ENCODE measurements at places on chromosomes 12 and 14.

GRCh38 chr12:108730365-108731104 lies 783 bp downstream of the CORO1C start:
- peak; percentile 21 for DNase-seq

GRCh38 chr12:132513070-132513398 lies 23.1 kb downstream of the FBRSL1 start:
- no peak for DNase-seq

- DNase-seq = no peak
These were observed 79.5 kb downstream of the OTOGL start for GRCh38 chr12:80178846-80179245.

DNA sequence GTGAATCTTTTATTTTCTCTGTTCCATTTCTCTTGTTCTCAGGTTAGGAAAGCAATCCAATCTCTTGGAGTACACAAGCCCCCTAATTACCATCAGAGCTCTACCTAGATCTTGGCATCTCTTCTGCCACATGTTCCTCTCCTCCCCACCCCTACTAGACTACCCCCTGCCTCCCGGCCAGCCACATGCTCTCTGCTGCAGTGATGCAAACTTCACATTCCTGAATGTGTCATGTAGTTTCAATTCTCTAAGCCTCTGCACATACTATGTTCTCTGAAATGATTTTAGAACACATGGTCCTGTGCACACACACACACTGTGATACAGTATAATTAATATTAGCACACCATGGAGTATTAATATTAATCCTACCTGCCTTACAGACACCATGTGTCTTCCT lies 104.6 kb downstream of the EFCAB11 start:
- DNase-seq = no peak

- no peak for DNase-seq
These were observed 8.9 kb upstream of the BCL11B start for GRCh38 chr14:99280852-99281251.

DNA sequence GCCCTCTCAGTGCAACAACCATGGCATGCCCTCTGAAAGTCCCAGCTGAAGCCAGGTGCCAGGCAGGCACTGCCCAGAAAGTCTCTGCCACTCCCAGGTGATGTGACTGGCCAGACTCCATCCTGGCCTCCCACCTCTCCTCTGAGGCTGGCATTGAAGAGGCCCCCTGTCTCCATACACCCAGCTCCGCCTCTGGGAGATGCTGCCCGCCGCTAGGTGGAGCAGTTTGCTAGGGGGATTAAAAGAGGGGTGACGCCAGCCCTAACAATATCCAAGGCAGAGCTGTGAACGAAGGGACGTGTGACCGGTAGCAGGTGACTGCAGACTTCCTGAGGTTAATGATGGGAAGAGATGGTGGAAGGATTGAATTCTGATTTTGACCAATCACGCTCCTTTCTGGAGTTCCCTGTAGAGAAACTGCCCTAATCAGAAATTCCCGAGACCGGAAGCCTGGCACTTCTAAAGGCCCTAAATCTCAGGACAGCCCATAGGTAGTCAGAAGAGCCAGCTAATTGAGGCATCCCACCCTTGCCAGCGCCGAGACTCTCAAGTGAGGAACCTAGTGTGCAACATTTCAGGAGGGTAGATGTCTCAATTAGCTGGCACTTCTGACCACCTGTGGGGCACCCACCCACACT lies 8.3 kb upstream of the PLEK2 start:
- DNase-seq = peak; percentile 27

DNA sequence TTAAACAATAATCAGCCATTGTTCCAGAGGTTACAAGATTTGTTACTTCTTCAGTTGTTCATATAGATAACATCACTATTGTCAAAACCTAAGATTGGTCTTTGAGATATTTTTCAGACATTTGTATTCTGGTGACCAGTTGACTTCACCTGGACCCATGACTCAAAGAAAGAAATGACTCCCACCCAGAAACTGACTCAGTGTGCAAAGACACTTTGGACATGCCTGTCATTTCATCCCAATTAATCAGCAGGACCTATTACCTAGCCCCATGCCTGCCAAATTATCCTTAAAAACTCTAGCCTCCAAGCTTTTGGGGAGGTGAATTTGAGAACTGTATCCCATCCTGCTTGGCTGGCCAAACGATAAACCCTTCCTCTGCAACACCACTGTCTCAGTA lies 27.7 kb upstream of the TSPAN11 start:
- no peak for DNase-seq

DNA sequence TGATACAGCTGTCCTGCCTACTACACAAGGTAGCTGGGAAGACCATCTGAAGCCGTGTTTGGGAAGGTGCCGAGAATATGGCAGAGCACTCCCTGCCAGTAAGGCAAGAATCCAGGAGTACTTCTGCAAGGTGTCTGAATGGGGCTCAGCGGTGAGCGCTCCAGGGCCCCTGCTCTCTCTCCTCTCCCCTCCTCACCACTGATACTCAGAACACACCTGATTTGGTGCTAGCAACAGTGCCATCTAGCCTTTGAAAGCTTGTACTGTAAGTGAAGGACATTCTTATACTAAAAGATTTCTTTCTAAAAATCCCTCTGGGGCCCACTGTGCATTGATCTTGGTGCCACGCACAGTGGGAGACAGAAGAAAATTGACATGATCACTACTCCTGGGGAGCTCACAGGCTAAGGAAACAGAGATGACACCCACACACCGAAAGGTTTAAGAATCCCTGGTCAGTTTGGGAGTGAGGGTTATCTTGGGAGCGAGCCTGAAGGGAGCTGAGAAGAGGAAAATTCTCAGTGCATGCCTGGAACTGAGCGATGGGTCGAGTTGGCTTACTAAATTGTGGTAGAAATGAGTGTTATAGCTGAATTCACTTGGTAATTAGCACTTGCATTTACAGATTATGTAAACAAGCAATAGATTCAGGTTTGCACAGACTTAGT lies 216.9 kb downstream of the NTF3 start:
- no peak for DNase-seq
